ENCODE measurements at places on chromosomes 12 and 14. TPM values are rescaled to one million over a fixed set of nuclear protein-coding genes. Genes with fewer than 3 reads are reported as not detected.

DNA sequence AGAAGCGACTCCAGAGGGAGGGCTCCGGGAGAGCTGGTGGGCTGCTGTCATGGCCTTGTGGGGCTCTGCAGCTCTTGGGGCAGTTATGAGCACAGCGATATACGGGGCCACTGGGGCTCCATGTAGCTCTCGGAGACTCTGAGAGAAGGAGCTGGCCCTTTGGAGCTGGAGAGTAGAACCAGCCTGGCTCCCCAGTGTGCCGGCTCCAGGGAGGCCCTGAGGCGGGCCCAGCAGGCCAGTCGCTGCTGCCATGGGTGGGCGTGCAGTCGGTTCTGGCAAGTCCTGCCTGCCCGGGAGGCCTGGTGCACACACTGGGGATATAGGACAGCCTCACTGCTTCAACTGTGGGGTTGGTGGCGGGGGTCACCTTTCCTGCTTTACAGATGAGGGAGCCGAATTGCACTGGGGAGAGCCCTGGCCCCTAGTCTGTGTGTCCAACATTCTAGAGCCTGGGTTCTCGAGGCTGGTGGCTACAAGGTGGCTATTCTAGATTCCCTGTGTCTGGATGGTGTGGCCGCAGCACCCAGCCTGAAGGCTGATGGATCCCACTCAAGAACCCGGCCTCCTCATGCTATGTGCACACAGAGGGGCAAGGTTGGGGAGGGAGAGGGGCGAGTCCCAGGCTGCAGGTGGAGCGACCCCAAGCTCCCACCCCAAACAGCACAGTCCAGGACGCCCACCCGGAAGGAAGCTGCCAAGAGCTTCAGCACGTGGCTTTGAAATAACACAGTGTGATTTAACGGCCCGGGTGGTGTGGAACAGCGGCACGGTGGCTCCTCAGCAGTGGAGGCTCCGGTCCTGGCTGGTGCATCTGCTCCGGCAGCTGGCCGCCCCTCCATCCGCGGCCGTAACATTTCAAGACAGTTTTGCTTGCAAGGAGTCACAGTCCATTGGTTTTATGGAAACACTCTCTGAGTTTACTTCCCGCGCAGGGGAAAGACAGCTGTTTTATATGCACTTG, 188.3 kb upstream of the C14orf180 start:
- no peak for DNase-seq

- no peak for DNase-seq
Measured at GRCh38 chr12:115201966-115202365, 518.0 kb upstream of the TBX3 start.

DNA sequence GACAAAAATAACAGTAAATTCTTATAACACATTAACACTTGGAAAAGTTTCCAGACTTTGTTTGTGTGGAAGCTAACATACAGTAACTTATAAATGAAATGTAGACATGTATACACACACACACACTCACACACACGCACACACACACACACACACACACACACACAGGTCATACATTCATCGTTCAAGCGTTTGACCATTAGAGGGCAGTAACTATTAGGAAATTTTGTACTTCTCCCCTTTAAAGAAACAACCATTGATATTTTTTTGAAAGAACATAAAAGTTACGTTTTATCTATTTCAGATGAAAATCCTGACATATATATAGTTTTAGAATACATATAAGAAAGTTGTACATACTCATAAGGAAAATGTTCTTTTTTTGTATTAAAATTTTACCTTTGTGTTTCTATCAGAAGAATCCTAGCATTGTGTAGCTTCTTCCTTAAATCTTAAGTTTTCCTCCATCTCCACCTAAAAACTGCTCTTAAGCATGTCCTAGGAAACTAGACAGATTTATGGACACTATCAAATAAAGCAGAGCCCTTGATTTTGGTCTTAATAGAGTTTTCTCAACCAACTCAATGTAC, 29.0 kb downstream of the PTPRQ start:
- DNase-seq: peak; percentile 35

- DNase-seq: no peak
Measured at GRCh38 chr14:77302926-77303325, 17.8 kb downstream of the POMT2 start.

GRCh38 chr14:87397499-87397898, 595.5 kb downstream of the GALC start:
- no peak for DNase-seq

GRCh38 chr12:131775392-131776236, 52.6 kb upstream of the MMP17 start:
- DNase-seq: no peak

DNA sequence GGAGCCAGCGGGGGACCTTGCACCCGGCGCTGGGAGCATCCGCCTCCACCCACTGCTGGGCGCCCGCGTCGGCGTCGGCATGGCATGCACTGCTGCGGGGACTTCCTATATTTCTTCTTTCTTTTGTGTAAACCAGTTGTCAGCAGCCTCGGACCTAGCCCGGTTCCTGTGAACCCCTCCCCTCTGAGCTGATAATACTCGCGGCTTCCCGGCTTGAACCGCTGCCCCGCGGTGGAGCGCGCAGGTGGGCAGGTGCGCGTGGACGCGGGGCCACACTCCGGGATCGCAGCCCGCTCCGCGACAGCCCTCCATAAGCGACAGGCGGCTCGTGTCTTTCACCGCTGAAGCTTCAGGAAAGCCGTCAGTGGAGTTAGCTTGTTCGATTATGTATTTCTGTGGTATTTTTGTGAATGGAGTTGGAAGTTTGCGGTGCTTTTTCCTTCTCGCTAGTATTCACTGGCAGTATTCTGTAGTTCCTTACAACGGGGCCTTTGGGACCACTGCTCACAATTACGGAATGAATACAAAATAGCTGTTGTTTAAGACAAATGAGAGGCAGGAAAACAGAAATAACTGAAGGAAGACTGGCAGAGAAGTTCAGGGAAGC, 870 bp downstream of the BMAL2 start:
- no peak for DNase-seq

GRCh38 chr12:124389725-124390441, 95.0 kb downstream of the RFLNA start:
- DNase-seq: no peak

DNA sequence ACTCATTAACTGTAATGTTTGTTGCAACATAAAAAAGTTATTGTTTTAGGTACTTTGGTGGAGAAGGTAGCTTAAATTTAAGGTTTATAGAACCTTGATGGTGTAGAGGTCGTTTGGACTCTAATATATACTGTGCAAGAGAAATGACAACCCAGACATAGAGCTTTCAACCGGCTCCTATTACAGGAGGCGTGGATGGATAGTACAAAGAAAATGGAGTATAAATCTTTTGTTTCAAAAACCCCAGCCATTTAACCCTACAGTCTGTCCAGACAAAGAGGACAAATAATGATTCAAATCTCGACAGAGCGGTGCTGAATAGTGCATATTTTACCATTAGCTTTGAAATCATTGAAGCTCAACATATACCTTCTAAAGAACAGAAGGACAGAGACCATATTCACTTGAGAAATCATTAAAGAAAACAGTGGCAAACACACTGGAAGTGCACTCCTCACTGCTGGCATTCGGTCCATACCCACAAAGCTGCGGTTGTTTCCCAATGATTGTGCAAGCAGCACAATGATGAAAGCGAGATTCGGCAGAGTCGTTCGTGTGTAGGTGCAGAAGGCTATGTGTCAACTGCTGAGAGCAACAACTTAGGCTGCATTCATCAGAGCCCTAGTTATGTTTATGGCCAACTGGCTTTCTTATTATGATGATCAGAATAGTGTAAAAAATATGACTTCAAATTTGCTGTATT, 688.6 kb downstream of the NOVA1 start:
- DNase-seq: no peak

CLEC6A gene
- polyA plus RNA-seq: 0.11 TPM

C12orf60 gene
- polyA plus RNA-seq: 4.4 TPM

TAS2R46 gene
- polyA plus RNA-seq: not detected
